ENCODE measurements at places on chromosomes 1 and 21. TPM values are rescaled to one million over a fixed set of nuclear protein-coding genes. Genes with fewer than 3 reads are reported as not detected.

DNA sequence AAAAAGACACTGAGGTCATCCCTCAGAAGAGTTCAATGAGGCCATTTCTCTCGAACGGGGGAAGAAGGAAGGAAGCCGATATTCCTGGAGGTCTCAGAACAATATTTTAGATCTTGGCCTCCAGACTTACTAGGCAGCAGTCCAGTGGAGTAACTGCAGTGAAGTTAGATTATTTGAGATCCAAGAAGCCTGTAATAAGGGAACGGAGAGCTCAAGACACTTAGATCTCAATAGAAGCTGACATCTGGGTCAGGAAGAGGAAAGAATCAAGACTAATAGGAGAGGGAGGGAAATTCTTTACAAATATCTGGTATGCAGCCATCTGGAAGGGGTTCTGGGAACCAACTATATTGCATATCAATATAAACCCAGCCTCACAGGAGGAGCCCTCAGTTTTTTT, 13.6 kb upstream of the ENAH start:
- DNase-seq = no peak

GRCh38 chr1:2405588-2406295, 6.6 kb downstream of the PEX10 start:
- no peak for DNase-seq

NTNG1 gene
- total RNA-seq = 1.2 TPM

PKN2 gene
- 36.0 TPM for total RNA-seq

LMX1A gene
- 0.09 TPM for total RNA-seq

Data from left cardiac atrium (tissue), 4 donors.